ENCODE measurements at places on chromosomes 6 and 20. TPM values are rescaled to one million over a fixed set of nuclear protein-coding genes. Genes with fewer than 3 reads are reported as not detected.

SRC gene
- 18.7 TPM for total RNA-seq

SLX4IP gene
- 3.5 TPM for total RNA-seq

MYB gene
- 4.0 TPM for total RNA-seq

GUCA1A gene
- 0.46 TPM for total RNA-seq

RSPH4A gene
- total RNA-seq = 0.05 TPM

ZNF165 gene
- total RNA-seq = 0.30 TPM

CYP24A1 gene
- total RNA-seq = not detected

SPINT4 gene
- not detected for total RNA-seq

SLC16A10 gene
- 0.30 TPM for total RNA-seq

CLVS2 gene
- under 0.01 TPM for total RNA-seq

GMNN gene
- total RNA-seq = 17.5 TPM

NKAPL gene
- 1.9 TPM for total RNA-seq

SIRT5 gene
- 6.5 TPM for total RNA-seq

Data from smooth muscle cell of the umbilical artery (primary cell).